ENCODE measurements at places on chromosomes 7 and 10.

DNA sequence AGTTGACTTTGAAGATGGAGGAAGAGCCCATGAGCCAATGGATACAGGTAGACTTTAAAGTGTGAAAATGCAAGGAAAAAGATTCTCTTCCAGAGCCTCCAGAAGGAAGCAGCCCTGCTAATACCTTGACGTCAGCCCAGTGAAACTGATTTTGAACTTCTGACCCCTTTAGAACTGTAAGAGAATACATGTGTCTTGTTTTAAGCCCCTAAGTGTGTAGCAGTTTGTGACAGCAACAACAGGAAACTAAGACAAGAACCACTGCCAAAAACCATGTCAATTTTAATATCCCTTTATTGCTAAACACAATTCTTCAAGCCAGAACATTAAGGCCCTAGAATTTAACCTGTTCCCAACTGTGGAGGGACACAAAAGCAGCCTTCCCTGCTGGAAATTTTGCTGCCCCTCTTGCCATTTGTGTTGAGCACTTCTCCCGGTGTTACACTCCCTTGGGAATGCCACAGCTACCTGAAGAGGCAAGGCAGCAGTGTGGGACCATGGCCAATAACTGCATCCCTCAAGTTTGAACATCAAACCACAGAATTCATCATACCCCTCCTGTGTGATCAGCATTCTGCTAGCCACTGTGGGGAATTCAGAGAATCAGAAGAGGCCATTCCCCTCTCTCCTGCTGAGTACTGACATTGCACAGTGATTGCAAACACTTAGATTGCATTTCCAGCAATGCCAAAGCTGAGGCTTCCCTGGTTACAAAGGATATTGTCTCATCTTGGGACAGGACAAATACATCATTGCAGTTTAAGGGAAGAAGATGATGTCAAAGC is 12.3 kb upstream of the CCDC172 start:
- no peak for DNase-seq

- DNase-seq = no peak
Measured at GRCh38 chr10:114711176-114711868, 53.2 kb upstream of the ABLIM1 start.

GRCh38 chr7:50367570-50367969 is 63.1 kb downstream of the IKZF1 start:
- DNase-seq = no peak

- no peak for DNase-seq
Measured at GRCh38 chr7:17385612-17386011, 87.2 kb downstream of the AHR start.

GRCh38 chr10:4648999-4649398 is 177.0 kb upstream of the AKR1E2 start:
- DNase-seq = no peak

- DNase-seq = no peak
Measured at GRCh38 chr7:875476-876076, 778 bp upstream of the GET4 start.

DNA sequence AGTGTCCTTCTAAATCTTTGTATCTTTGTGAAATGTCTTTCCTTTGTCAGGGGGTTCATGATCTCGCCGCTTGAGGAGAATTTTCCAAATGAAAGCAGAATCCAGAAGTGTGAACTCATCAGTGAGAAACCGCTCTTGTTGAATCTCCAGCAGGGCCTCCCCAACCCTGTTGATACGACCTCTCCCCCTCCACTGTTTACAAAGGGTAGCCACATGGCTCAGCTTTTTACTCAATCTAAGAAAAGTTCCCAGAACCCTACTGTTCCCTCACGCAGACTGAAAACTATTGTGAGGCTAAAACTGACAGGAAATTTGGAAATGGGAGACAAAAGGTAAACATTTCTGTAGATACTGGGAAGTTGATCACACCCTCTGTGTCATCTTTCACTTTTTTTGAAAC is 73.9 kb downstream of the SEMA3C start:
- DNase-seq = no peak

DNA sequence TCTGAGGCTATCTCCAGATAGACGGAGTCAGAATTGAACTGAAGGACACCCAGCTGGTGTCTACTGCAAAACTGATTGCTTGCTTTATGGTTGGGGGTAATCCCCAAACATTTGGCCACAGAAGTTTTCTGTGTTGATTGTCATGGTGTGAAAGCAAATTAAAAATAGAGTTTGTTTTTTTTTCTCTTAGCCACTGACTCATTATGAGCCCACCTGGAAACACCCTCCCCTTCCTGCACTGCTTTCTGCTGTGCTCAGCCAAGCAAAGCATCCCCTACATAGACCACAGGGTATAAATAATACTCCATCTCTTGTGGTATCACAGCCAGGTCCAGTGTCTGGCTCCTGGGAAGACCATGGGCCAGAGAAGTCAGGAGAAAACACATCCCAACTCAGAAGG is 6.5 kb upstream of the VWC2 start:
- DNase-seq = no peak

DNA sequence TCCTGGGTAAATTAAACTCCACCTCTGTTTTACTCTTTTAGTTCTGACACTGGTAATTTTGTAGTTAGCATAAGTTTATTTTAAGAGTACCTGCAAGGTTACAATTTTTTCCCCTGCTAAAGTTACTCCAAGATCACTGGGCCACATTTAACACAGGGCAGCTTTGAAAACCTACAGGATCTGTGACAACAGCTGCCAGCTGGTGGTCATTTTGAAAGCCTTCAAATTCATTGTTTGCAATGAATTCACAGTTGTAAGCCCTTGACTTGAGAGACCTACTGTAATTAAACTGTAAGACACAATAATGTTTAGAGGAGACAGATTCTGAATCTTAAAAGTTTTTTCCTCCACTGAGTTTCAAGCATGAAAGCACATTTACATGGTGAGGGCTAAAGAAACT is 129.6 kb downstream of the CNOT4 start:
- no peak for DNase-seq

- DNase-seq = no peak
Measured at GRCh38 chr10:130764651-130765050, 546.9 kb downstream of the TCERG1L start.

DNA sequence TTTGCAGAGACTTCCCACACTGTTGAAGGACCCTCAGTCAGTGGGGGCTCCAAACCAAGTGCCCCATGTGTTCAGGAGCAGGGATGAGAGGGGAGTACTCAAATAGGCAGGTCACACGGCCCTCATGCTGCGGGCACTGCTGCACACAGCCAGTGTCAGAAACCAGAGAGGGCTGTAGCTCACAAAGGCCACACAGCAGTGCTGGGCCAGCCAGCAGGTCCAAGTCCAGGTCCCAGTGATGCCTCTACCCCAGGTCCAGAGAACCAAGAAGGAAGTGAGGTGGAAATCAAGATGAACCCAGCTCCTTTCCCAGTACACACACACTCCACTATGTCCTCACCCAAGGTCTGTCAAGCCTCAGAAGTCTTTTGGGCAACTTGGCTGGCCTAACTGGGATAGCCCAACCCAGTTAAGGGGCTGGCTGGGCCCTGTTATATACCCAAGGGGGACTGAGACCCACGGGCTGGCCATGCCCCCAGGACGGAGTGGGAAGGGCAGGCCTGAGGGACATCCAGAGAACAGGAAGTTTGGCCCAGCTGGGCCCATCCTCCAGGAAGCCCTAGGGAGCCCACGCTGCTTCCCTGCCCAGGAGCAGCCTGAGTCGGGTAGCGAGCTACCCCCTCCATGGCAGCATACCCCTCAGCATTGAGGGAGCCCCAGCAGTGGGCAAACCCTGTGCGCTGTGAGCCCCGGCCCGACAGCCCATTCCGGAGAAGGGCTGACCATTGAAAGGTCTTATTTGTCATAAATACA is 24.3 kb downstream of the GRID1 start:
- DNase-seq = no peak

- no peak for DNase-seq
Measured at GRCh38 chr10:373015-373414, 237.8 kb downstream of the ZMYND11 start.

- DNase-seq = peak; percentile 33
Measured at GRCh38 chr7:35725280-35725680, 30.3 kb upstream of the HERPUD2 start.

DNA sequence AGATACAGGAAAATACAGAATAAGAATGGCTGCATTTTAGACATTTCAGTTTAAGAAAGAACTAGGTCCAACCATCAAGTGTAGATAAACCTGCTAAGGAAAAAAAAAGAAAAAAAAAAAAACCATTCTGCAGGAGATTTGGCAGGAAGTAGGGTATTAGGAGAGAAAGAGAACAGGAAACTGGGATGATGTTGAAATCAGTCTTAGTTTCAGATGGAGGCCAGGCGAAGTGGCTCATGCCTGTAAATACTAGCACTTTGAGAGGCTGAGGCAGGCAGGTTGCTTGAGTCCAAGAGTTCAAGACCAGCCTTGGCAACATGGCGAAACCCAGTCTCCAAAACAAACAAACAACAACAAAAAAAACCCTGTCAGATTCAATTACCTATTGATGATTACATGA is 120.2 kb downstream of the RAB11FIP2 start:
- DNase-seq = no peak

- no peak for DNase-seq
Measured at GRCh38 chr7:103679151-103680132, 233.4 kb upstream of the SLC26A5 start.

GRCh38 chr10:72612203-72612826 is 13.6 kb downstream of the MICU1 start:
- no peak for DNase-seq

GRCh38 chr10:89785095-89785494 is 83.7 kb downstream of the KIF20B start:
- DNase-seq = no peak

- no peak for DNase-seq
Measured at GRCh38 chr7:136018104-136018503, 40.9 kb upstream of the MTPN start.

DNA sequence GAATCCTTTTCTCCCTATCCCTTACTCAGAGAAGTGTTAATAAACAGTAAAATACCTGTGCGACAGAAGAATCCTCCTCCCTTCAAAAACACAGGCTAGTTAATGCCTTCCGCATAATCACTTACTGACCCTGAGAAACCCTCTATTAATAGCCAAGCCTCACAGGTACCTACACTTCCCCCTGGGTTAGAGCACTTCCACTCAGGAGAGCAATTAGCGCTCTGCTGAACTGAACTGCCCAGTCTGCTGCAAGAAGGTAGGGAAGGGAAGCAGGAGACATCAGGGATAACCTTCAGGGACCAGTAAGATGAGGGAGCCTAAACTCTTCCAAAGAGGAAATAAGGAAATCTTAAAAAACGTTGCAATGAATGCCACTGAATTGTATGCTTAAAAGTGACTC is 39.6 kb downstream of the KIAA1549 start:
- DNase-seq = no peak

GRCh38 chr10:5783300-5783699 is 29.9 kb downstream of the GDI2 start:
- DNase-seq = no peak

DNA sequence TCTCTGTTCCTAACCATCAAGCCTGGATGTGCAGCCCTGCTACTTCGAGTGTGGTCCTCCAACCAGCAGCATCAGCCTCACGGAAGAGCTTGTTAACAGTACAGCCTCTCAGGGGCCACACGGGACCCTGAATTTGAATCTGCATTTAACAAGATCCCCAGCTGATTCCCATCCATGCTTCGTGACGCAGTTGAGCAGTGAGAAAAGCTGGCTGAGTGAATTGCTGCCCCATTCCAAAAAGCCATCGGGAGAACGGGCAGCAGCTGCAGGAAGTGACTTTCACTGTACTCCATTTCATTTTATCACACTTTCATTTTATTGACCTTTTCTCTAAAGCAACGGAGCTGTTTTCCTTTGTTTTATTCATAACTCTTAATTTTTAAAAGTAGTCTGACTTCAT is 22.5 kb downstream of the FAM171A1 start:
- DNase-seq = no peak

GRCh38 chr7:95545007-95545615 is 51.2 kb downstream of the PDK4 start:
- DNase-seq = no peak

- DNase-seq = no peak
Measured at GRCh38 chr7:87316846-87317552, 28.5 kb upstream of the CROT start.

- DNase-seq = no peak
Measured at GRCh38 chr10:63707254-63707910, 186.2 kb downstream of the REEP3 start.

DNA sequence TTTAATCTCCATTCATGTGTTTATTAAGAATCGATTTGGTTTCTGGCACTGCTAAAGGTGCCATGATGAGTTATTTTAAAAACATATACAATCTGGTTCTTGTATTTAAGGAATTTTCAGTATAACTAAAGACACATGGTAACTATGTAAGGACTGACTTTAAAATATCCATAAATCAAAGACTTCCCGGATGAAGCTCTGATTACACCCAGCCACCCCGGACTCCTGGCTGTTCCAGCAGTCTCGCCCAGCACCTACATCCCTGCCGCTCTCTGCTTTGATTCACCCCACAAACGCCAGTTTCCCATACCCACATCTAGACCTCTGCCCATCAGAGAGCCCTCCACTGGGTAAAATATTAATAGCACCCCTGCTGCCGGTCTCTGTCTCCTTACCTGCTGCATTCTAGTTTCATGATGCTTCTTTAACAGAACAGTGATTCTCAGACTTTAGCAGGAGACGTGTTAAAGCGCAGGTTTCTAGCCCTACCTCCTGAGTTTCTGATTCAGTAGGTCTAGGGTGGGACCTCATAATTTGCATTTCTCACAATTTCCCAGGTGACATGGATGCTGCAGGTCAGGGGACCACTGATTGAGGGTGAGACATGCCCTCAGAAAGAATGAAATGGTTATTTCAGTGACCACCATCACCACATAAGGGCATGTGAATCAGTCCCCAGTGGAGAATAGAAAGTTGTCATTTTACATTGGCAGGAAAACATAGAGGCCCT is 185.7 kb downstream of the KIAA1217 start:
- DNase-seq = no peak

DNA sequence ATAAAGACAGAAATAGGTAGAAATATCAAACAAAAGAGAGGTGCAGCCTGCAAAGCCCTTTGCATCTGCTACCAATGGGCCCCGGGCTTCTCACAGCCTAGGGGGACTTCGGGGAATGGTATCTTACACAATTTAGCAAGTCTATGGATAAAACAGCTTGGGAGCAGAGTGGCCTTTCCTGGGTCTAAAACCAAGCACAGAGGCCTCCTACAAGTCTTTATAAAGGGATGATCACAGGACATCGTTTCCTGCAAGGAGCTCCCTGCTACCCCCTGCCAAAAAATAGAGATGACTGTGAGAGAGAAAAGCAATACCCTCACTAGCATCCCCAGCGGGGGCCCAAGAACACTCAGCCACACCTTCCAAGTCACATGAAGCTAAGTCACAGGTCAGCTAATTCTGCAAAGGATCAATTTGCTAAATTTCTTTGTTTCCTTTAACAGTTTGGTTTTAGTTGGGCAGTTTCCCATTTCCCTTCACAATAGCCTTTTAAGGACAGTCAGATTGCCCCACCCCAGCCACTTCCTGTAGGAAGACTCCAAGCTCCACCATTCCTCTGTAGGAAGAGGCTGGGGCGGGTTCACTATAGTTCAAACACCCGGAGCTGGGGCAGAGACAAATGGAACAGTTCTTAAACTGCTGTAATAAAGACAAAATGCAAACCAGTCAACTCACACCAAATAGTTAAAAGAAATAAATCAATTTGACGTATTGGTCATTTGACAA is 105.5 kb downstream of the SLIT1 start:
- DNase-seq = no peak

Measured in stimulated activated CD8-positive, alpha-beta memory T cell treated with anti-CD3 and anti-CD28 coated beads, Interleukin-2, amount 100 ng/mL, for 1 hour (primary cell).